IPS-NIHi11 (cell line): ENCODE measurements at places on chromosomes 13 and 19.

- no peak for DNase-seq
Observed at GRCh38 chr13:25190256-25190655, 18.2 kb upstream of the AMER2 start.

DNA sequence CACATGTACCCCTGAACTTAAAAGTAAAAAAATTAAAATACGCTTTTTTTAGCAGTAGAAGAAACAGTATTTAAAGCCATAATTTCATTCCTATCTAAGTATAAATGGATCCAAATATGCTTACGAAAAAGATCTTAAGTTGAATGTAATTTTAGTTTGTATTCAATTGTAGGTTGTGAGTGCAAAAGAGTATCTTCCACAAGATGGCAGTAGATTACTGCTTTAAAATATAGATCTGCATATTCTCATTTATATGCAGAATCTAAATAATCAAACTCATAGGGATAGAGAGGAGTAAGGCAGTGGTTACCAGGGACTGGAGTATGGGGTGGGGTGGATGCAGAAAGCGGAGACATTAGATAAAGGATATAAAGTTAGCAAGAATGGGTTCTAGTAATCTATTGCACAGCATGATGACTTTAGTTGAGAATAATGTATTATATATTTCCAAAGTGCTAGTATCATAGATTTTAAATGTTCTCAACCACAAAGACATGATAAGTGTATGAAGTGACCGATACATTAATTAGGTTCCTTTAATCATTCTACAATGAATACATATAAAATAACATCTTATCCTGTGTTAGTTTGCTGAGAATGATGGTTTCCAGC lies 14.2 kb downstream of the OR7A17 start:
- DNase-seq, result no peak

DNA sequence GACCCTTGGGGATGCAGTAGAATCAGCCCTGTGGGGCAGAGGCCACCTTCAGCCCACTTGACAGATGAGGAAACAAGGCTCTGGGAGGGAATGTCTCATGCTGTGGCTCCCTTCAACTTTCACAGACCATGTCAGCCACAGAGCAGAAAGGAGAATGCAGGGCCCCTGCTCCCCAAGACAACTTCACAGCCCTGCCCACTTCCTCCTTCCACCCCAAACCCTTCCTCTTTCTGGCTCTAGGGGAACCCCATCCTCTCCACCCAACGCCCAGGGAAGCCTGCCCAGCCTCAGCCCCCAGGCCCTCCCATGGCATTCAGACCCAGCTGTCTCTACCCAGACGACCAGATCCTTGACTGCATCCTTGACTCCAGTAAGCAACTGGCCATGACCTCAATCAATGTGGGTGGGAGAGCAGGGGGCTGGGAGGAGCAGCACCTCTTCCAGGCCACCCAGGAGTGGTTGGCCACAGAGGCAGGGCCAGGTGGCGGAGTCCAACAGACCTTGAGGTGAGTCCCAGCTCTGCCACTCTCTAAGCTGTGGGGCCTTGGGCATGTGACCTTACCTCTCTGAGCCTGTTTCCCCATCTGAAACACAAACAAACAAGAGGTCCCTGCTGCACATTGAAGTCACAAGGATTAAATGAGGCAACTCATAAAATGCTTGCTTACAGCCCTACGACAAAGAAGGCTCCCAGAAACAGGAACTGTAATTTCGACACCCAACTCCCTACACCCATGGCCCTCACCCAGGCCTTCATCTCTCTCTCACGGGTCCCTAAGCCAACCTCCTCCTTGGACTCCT lies 15.8 kb downstream of the DEDD2 start:
- no peak for DNase-seq

- DNase-seq, result peak; percentile 42
Observed at GRCh38 chr13:101258071-101258470, 158.2 kb downstream of the NALCN start.

DNA sequence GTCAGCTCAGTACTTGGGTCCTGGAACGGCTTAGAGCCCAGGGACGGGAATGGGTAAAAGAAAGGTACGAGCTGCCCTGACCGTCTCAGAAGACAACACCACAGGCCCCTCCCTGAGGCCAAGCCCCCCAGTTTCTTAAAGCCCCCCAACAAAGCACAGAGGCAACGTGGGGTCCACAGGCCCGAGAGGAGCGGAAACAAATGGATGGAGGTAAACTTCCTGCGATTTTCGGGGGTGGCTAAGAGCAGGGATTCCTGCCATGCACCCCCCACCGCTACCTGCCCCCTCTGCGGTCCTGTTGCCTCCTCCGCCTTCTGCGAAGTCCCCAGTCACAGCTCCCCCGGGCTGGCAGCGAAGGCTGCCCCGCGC lies 48.2 kb downstream of the PTPRS start:
- no peak for DNase-seq

DNA sequence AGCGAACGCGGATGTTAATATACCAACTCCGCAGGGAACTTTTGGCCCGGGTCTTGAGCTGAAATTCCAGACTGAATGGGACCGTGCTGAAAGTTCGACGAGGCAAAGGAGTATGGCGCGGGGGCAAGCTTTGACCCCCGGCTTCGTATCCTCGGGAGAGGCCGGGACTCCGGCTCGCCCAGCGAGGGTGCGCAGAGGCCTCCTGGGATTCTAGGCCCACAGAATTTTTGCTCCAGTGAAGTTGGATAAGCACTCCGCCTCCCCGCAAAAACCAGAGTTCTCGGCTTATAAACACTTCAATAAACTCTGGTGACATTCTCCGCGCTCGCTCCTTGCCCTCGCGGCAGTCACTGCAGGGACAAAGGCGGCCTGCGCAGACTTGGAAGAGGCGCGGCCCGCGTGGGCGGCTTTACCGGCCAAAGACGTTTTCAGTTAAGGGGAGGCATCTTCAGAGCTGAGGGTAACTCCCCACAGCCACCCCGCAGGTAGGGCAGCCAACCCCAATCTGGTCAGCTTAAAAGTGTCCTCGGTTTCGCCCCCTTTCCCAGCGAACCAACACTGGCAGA lies 112.6 kb downstream of the KCNRG start:
- DNase-seq, result no peak

GRCh38 chr13:30339738-30340330 lies 32.5 kb upstream of the KATNAL1 start:
- DNase-seq, result no peak

DNA sequence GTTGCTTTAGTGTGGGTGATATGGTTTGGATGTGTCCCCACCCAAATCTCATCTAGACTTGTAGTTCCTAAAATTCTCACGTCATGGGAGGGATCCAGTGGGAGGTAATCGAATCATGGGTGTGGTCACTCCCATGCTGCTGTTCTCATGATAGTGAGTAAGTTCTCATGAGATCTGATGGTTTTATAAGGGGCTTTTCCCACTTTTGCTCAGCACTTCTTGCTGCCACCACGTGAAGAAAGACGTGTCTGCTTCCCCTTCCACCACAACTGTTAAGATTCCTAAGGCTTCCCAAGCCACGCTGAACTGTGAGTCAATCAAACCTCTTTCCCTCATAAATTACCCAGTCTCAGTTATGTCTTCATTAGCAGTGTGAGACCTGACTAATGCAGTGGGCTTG lies 26.0 kb downstream of the OR10H4 start:
- no peak for DNase-seq

- no peak for DNase-seq
Observed at GRCh38 chr13:29767006-29767405, 83.4 kb downstream of the UBL3 start.

DNA sequence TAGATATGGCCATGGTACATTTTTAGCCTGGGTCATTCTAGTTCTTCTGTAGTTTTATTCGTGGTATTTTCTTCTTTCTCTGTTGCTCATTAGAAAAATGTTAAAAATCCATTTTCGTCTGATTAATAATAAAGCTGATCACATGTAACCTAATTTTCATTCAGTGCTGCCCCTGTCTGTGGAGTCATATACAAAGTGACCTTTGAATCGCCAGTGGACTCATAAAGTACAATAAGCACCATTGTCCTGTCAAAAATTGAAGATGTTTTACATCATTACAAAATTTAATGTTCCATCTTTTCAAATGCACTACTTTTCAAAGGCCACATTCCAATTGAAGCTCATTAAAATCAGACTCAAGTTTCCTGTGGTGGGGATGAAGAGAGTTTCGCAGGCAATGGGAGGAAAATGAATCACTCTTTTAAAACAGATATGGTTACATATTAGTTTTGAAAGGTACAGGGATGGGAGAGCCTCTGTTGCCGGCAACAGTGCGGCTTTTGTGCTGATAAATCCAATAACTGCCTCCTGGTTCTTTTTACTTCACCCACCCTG lies 205.4 kb downstream of the ZNF536 start:
- no peak for DNase-seq

DNA sequence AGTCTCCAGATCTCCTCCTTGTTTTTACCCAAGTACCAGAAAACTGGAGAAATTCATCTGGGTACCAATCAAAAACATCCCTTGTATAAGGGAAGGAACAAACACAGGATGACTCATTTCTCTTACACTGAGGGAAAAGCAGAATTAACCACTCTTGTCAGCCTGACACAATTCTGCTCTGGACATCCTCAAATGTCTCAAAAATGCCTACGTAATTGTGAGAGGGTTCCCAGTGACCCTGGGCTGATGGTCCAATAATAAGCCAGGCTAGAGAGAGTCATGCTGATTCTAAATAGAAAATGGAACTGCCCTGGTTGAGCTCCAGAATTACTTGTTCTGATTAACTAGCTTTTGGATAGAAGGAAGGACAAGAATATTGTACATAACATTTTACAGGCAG lies 14.5 kb downstream of the ZNF708 start:
- DNase-seq, result no peak

GRCh38 chr13:113065406-113066141 lies 40.0 kb upstream of the F7 start:
- DNase-seq, result no peak

GRCh38 chr19:28667348-28667977 lies 545.5 kb downstream of the UQCRFS1 start:
- no peak for DNase-seq

DNA sequence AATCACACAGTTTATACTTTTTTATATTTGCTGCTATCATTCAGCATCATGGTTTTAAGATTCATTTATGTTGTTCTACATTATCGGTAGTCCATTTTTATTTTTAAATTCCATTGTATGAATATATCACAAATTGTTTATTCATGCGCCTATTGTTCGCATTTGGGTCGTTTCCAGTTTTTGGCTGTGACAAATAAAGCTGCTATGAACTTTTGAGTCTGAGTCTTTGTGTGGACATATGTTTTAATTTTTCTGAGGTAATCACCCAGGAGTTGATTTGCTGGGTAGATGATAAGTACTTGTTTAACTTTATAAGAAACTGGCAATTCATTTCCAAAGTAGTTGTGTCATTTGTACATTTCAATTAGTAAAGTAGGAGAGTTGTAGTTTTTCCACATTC lies 74.2 kb upstream of the CSNK1A1L start:
- DNase-seq, result no peak

- peak; percentile 71 for DNase-seq
Observed at GRCh38 chr13:25977216-25977615, 74.6 kb downstream of the SHISA2 start.

- DNase-seq, result no peak
Observed at GRCh38 chr19:6590258-6590826, 608 bp downstream of the CD70 start.

- no peak for DNase-seq
Observed at GRCh38 chr19:31331536-31331935, 17.7 kb downstream of the TSHZ3 start.

GRCh38 chr13:46748300-46748699 lies 48.7 kb downstream of the ESD start:
- no peak for DNase-seq

DNA sequence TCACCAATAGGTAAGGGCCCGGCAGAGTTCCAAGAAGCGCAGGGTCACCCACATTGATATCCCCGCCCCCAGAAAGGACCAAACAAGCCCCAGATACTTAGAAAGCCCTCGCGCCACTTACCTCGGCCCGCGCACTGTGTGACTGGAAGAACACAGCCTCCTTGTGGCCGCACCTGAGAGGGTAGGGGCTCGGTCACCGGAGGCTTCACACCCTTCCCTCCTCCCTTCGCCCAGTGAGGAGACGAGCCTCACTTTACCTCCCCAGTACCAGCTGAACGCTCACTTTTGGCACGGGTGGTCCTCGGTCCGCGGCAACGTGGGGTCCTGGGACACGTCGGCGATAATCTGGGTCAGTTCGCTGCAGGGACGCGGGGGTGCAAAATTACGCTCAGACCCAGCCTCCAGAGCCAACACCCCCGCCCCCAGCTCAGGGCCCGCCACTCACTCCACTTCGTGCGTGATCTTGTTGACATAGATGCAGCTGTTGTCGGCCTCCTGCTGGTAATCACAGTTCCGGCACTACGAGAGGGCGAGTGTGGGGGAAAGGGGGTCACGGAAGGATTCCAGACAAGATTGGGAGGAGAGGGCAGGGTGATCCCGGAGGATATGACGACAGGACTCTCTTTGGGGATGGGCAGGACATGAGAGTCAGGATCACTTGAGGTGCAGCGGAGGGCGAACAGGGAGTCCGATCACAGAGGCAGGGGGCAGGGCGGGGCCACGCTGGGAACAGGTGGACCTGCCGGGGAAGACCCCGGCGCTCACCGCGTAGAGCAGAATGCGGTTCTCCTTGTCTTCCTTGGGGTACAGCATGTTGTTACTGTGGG lies 568 bp downstream of the POLR2I start:
- no peak for DNase-seq

- peak; percentile 11 for DNase-seq
Observed at GRCh38 chr13:39189778-39190177, 151.5 kb downstream of the NHLRC3 start.

GRCh38 chr13:32407854-32408253 lies 20.1 kb downstream of the N4BP2L1 start:
- DNase-seq, result no peak

DNA sequence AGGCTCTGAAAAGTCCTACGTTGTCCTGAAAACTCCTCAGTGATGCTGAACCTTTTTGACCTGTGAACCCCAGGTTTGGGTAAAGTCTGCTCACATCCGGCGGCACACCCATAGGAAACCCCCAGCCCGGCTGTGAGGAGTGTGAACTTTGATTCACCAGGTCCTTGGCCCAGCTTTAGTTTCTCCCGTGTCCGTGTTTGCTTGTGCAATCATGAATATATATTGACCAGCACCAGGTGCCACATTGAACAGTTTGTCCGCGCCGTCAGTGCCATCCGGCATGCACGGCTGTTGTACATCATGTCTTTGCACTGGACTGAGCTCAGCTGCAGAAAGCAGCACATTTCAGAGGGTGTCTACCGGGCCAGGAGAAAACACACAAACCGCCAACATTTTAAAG lies 45.3 kb downstream of the NFIC start:
- DNase-seq, result no peak

DNA sequence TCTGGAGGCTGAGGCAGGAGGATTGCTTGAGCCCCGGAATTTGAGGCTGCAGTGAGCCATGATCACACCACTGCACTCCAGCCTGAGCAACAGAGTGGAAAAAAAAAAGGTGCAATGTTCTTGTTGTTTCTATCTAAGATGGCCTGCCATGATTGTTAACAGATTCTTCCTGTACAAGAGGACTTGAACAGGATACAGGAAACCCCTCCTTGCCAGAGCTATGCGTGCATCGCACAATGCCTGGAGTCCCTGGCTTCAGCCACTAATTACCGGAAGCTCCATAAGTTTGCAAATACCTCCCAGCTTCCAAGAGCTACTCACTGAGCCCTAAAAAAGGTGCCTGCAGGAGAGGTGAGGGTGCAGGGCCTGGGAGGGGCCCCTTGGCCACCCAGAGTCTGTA lies 13.1 kb upstream of the HIF3A start:
- DNase-seq, result no peak
